Stimulated activated CD8-positive, alpha-beta memory T cell treated with anti-CD3 and anti-CD28 coated beads, Interleukin-7, amount 100 ng/mL, for 4 hours (primary cell): ENCODE measurements at places on chromosomes 16 and 17.

DNA sequence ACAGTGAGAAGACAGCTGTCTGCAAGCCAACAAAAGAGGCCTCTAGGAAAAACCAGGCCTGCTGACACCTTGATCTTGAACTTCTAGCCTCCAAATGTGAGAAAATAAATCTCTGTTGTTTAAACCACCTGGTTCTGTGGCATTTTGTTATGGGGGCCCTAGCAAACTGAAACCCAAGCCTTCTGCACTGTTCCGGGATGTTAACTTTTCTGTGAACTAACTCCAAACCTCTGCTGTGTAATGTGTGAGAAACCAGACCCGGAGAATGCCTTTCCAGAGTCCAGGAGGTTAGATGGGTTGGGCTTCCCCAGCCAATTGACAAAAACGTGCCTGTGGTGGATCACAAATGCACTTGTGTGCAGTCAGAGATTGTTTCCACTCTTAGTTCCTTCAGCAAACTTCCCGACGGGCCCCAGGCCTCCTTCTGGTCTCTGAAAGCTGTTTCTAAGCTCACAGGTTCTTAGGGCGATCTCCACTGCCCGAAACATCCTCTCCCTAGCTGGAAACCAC lies 13.6 kb upstream of the GGA2 start:
- no peak for DNase-seq

DNA sequence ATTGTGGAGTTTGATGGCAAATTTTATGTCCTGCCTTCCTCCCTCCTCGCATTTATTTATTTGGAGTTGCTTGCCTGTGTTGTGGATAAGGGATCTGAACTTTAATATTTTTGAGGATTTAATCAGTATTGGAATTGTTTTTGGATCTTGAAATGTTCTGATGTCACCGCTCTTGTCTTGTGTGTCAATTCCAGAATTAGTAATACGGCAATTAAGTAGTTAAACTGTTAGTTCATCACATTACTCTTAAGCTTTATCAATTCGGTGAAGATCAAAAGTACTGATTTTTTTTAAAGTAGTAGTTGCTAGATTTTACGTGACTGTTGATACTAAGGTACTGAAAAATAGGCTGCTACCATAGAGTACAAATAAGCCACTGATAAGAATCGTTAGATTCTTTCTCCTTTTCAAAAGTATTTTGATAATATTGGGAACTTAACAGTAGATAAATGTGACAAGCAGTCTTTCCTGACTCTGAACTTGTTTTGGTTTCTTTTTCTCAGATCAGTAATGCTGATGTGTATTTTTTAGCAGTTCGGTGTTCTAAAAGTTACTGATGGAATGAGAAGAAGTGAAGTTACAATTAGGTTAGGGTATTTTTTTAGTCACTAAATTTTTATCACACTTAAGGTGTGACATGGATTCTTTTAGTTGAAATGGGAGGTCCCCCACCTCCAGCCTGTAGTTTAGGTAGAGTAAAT lies 2.0 kb downstream of the RBBP6 start:
- DNase-seq: no peak

GRCh38 chr16:87437911-87438610 lies 45.9 kb downstream of the MAP1LC3B start:
- no peak for DNase-seq

DNA sequence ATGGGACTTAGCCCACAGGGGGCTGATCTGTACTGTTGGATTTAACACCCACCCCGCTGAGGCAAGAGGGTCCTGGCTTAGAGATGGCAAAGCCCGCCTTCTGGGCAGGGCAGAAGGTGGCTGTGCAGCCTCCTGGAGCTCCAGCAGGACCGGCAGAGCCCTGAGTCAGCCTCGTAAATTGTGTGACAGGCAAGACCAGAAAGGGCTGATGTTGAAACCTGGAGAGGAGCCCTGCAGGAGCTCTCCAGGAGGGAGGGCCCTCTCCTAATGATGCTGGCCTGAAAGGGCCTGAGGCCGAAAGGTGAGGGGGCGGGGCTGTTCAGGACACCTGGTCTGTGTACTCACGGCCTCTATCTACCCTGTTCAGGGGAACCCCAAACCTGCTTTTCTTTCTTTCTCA lies 22.5 kb upstream of the MYO15B start:
- no peak for DNase-seq

DNA sequence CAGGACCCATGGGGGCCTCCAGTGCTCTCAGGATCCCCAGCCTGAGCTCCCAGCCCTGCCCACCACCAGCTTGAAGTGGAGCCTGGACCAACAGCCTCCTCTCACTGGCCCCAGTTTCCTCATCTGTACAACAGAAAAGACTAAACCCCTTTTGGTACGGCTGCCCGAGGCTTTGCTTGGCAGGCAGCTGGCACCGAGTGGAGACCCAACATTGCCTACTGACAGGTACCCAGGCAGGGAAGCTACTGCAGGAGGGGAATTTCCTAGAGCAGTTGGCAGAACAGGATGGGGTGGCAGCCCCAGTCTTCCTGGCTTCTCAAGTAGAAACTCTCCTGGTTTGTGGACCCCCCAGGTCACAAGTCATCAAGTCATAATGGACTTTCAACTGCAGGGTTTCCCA lies 14.2 kb downstream of the SREBF1 start:
- no peak for DNase-seq

- DNase-seq: no peak
Measured at GRCh38 chr17:69733171-69734012, 318.9 kb downstream of the MAP2K6 start.

DNA sequence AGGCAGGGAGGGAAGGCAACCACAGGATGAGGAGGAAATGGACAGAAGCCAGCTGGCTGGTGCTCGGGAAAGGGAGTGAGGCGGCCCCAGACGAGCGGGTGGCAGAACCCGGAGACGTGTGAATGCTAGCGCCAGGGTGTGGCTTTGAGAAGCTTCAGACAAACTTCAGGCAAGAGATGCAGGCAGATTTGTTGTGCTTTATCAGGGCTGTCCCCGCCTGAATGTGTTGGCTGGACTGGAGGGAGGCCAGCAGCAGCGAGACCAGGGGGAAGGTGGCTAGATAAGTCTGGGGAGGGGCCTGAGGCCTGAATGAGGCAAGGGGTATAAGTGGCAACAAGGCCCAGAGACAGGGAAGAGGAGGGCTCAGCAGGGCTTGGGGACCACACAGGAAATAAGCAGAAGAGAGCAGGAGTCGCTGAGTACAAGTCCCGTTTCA lies 22.0 kb downstream of the CAMKK1 start:
- DNase-seq: no peak

DNA sequence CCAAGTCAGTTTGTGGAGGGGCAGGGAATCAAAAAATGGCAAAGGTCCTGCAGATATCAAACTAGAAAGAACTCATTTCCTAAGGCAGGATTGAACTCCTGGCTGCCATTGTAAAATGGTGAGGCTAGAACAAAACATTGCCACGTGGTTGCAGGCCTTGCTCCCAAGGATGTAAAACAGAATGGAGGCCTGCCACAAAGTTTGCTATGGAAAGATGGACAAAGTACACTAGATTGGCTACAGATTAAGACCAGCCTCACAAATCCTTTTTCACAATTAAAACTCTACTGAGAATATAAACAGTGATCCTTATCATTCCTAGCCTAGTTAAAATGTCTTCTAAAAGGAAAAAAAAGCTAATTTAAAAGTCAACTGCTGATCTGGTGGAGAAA lies 30.9 kb downstream of the PHKB start:
- DNase-seq: no peak

DNA sequence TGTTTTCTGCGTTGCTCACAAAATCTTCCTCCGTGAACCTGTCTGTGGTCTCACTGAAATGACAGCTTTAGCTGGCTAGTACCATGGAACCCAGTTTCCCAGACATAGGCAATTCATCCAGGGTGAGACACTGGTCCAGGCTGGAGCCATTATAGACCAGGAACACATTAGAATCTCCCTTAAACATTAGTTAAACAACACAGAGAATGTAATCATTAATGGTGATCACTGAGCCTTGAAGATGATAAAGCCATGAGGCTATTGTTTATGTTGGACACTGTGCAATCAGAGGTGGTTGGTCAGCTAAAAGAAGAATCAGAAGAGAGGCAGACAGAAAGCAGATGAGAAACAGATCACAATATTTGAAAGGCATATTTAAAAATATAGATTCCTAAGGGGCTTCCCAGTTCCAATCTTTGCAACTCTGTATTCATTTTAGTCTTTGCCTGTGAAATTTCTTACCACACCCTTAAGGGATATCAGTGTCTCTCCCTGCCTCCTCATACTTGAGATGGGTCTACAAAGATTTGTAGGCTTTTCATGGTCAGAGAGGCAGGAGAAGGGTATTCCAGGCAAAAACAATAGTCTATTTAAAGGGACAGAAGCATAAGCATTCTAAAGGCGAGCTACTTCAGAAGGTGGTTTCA lies 317.9 kb downstream of the MAP2K6 start:
- DNase-seq: no peak

DNA sequence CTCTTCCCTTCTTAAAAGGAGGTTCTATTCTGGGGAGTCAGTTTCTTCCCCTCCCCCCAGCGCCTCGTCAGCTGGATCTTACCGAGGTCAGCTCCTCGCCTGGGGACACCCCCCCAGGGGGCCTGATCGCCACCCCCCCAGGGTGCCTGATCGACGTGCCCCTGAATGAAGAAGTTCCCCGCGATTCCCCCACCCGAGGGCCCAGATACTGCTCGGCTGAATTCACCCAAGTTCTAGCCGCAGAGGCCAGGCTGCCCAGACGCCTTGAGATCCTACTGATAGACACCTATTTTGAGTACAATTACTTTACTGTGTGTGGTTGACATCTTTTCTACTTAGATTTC lies 1.4 kb downstream of the RAB11FIP3 start:
- DNase-seq: no peak

- DNase-seq: no peak
Measured at GRCh38 chr16:70665806-70666735, 19.7 kb downstream of the IL34 start.
